Right ventricle myocardium inferior (tissue), 1 donor: ENCODE measurements at places on chromosomes 6 and 20.

DNA sequence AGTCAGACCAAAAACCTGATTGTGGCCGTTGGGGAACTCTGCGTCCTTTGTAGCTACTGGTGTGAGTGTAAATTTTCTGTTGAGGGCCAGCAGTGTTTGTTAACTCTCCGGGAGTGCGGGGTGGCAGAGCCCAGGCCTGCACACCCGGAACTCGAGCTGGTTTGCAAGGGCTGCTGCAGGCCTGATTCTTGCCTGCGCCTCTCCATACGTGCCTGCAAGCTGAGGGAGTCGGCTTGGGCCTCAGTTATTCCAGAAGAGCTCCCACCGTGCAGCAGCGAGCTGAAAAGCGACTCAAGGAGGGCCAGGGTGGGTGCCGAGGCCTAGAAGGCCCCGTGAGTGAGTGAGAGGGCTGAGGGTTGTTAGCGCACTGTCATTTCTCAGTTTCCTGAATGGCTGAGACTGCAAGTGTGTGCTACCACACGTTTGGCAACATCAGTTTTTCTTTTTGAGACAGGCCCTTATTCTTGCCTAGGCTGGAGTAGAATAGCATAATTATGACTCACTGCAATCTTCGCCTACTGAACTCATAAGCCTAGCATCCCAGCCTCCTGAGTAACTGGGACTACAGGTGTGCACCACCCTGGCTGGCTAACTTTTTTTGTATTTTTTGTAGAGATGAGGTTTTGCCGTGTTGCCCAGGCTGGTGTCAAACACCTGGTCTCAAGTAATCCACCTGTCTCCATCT, 33.9 kb upstream of the KIF13A start:
- DNase-seq, result no peak

GRCh38 chr20:24206995-24207394, 218.4 kb upstream of the GGTLC1 start:
- no peak for DNase-seq

DNA sequence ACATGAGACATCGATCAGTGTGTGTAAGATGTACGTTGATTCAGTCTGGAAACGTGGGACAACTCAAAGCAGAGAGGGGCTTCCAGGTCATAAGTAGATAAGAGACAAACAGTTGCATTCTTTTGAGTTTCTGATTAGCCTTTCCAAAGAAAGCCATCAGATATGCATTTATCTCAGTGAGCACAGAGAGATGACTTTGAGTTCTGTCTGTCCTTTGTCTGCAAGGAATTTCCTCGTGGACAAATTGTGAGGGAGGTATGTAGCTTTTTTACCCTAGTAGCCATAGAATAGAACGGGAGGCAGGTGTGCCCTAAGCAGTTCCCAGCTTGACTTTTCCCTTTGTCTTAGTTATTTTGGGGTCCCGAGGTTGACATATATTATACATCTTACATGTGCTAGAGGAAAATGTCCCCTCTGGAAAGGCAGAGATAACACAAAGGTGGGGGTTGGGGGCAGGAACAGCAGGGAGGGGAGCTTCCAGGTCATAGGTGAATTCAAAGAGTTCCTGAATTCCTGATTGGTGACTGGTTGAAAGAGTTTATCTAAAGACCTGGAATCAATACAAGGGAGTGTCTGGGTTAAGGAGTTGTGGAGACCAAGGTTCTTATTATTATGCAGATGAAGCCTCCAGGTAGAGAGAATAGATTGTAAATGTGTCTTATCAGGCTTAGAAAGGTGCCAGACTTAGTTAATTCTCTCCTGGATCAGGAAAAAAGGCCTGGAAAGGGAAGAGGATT, 237.0 kb downstream of the NFATC2 start:
- no peak for DNase-seq

DNA sequence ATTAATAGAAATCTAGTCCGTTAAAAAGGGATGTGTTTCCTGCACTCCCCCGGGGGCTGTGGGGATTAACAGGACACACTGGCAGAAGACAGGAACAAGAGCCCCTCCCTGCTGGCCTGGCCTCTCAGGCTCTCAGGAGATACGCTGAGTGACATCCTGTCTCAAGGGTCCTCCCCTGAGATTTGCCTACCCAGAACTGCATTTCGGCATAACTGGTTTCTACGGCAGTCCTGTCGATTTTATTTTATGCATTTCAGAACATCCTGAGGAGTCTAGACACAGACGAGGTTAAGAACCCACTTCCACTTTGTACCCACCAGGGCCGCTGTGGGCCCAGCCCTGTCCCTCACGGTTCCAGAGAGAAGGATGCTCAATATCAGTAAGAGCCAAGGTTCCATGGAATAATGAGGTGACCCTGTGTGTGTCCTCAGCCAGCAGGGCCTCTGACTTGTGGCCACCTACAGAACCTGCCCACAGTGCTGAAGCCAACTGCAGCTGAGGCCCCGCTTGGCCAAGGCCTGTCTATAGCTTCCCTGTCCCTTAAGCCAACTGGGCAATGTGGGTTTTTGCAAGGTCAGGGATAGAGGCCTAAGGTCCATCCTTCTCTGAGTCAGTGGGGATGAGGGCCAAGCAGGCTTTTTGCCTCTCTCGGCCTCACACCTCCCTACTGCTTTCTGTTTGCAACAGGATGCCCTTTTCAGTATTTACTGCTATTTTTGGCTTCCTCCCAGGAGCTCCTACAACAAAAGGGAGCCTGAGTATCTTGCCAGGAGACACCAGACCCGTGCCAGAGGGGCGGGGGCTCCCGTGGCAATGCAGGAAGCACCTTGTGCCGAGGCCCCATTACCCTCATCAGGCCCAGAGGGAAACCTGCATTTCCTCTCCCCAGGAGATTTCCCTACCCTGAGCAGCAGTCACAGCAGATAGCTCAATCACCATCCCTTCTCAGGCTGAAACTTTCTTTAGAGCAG, 14.7 kb downstream of the UQCC2 start:
- no peak for DNase-seq

GRCh38 chr6:22401932-22402331, 105.1 kb upstream of the PRL start:
- DNase-seq, result no peak

DNA sequence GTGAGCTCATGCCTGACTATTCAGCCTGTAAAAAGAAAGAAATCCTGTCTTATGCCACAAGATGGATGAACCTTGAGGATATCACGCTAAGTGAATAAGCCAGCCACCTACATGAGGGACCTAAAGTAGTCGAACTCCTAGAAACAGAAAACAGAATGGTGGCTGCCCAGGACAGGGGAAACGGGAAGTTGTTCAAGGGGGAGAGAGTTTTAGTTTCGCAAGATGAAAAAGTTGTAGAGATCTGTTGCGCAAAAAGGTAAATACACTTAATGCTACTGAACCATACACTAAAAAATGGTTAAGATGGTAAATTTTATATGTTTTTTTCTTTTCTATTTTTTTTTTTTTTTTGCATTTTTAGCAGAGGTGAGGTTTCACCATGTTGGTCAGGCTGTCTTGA, 74.1 kb upstream of the RALY start:
- DNase-seq, result no peak

DNA sequence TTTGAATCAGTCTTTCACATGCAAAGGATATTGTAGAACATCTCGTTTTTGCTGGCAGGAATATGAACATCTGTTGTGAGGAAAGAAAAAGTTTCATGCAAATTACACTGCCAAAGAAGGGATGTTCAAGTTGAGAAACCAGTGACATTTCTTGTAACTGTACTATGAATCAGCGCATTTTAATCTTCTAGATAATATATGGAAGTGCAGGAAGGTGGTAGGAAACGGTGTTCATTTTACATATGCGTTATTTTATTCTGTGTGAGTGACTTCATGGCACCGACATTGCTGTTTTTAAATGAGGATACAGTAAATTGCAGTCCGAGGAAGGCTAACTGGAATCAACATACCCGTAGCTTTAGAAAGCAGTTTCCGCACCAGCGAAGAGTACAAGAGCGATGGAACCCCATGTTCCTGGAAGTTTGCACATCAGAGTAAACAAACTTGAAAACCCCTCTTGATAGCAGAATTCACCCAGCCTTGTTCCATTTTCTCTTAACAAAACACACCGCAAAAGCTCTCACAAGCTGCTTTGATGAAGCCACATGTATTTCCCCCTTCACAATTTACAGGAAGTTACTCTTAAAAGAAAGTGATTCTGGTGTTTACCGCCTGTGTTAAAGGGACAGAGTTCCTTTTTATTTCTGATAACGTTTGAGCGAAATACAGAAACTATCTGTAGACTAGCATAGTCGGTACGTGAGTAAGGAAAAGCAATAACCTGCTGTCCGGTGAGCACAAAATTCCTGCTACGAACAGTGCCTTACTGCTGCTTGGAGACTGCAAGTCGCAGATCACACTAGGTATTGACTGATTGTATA, 11.5 kb downstream of the PRDM1 start:
- no peak for DNase-seq

GRCh38 chr6:78268591-78269452, 598.5 kb upstream of the IRAK1BP1 start:
- no peak for DNase-seq

- DNase-seq, result no peak
These were observed 48.8 kb upstream of the CDH22 start for GRCh38 chr20:46357030-46357514.

DNA sequence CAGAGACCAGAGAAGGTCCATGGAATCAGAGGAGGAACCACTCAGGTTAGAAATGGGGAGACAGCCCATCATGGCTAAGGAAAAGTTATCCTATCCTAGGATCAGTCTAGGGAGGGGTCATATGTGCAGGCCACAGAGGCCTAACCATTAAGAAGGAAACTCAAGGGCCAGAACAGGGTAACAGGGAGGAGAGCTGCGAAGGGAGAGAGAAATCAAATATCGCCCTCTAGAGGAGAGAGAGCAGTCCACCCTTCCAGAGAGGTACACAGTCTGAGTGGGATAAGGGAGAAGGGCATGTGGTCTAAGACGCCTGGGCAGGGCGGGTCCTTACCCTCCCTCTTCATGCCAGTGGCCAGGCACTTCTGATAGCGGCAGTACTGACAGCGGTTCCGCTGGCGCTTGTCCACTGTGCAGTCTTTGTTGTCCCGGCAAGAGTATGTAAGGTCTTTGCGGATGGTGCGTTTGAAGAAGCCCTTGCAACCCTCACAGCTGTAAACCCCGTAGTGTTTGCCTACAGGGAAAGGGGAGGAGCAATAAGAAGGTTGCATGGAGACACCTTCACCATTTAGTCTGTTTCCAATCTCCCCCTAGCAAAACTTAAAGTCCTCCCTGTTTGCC, 2.9 kb downstream of the RXRB start:
- no peak for DNase-seq
